ENCODE measurements at places on chromosomes 5 and 9. TPM values are rescaled to one million over a fixed set of nuclear protein-coding genes. Genes with fewer than 3 reads are reported as not detected.

MACIR gene
- 3.3 TPM for total RNA-seq

GRCh38 chr5:149924486-149924885, 20.1 kb downstream of the PDE6A start:
- H3K27ac ChIP-seq = no peak overlapping the region
- H3K36me3 ChIP-seq = no peaks in the 10 kb centered on the region
- H3K4me1 ChIP-seq = no peaks in the 10 kb centered on the region
- no peak overlapping the region for H3K4me3 ChIP-seq
- H3K27me3 ChIP-seq = no peaks in the 10 kb centered on the region

IL33 gene
- not detected for total RNA-seq

DNA sequence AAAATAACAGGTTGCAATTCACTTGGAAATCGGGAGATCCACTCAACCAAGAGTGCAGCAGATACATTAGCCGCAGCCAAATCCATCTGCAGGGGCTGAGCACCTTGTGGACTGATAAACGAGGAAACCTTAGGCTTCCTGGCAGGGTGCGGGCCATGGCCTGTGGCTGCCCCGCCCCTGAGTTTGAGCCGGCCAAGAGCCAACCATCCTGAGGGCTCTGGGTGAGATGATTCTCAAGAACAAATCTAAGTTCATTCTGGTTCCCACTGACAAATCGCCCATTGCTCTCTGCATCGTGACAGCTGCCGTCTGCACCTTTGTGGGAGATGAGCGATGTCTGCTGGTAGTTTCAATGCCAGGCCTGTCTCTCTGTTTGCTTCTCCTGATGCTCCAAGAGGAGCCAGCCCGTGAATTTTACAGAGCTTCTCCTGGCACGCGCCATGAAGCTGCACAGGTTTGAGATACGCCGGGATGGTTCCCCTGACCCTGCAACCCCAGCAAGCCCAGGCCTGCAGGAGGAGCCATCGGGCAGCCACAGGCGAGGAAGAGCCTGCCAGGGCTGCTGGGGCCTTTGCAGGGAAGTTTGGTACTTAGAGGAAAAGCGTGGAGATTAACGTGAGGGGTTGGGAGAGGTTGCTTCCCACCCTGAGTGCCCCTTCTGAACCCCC, 154.0 kb downstream of the OLFM1 start:
- H3K27ac ChIP-seq = no peak overlapping the region
- no peaks in the 10 kb centered on the region for H3K36me3 ChIP-seq
- no peak overlapping the region for H3K4me3 ChIP-seq
- H3K4me1 ChIP-seq = no peaks in the 10 kb centered on the region

TRIM36 gene
- 0.39 TPM for total RNA-seq

ABLIM3 gene
- total RNA-seq = not detected

DDX4 gene
- total RNA-seq = not detected

CDO1 gene
- total RNA-seq = not detected

- no peak overlapping the region for H3K27ac ChIP-seq
- no peak for DNase-seq
- no peak overlapping the region for H3K4me3 ChIP-seq
- H3K27me3 ChIP-seq = peaks cover 16% of the 10 kb centered on the region
These were observed 262.3 kb downstream of the NSG2 start for GRCh38 chr5:174307656-174308271.

- no peaks in the 10 kb centered on the region for H3K36me3 ChIP-seq
- no peak for DNase-seq
- no peak overlapping the region for H3K4me3 ChIP-seq
- H3K27ac ChIP-seq = no peak overlapping the region
These were observed 3.4 kb downstream of the CDKN2B-AS1 start for GRCh38 chr9:21998026-21998425.

DNA sequence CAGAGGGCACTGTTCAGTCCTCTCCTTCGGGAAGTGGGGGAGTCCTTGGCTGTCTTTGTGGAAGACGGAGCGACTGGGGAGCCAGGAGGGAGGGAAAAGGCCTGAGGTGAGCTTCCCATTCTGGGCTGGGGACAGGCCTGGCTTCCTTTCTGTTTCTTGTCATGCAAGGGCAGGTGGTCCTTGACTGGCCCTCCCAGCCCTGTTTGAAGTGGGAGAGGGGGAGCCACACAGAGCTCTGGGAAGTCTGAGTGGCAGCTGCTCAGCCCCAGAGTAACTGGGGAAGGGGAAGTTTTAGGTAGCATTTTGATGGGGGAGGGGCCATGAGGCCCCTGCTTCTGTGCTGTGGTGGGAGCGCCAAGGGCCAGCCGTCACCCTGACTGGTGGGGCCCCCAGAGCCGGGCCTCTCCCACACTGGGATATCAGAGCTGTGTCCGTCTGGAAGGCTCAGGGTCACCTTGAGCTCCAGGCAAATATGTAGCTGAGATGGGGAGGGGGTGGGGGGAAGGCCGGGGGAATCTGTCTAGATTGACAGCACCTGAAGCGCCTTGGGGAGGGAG, 6.5 kb downstream of the UNC5A start:
- H3K4me1 ChIP-seq = peaks cover 10% of the 10 kb centered on the region
- DNase-seq = no peak
- H3K27me3 ChIP-seq = peaks cover 10% of the 10 kb centered on the region
- H3K27ac ChIP-seq = no peak overlapping the region

TRIM32 gene
- total RNA-seq = 16.7 TPM

DNA sequence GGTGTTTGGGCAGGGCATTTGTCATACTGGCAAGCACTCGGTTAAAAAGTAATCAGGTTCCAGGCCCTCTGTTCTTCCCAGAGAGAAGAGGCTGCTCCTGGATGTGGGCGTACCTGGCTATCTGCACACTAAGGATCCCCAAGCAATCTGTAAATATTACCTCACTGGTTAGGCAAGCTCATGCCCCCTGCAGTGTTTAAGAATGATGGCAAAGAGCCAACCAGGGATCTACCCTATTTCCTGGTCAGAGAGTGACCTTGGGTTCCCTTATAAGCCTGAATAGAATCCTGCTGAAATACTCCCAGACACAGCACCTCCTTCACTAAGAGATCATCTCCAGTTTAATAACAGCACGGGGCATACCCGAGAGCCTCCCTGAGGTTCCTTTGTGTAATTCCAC, 181.2 kb downstream of the PIK3R1 start:
- no peaks in the 10 kb centered on the region for H3K27me3 ChIP-seq
- H3K4me3 ChIP-seq = no peak overlapping the region
- H3K27ac ChIP-seq = no peak overlapping the region
- no peaks in the 10 kb centered on the region for H3K36me3 ChIP-seq
- DNase-seq = no peak

- H3K4me3 ChIP-seq = no peak overlapping the region
- no peaks in the 10 kb centered on the region for H3K27me3 ChIP-seq
- no peak for DNase-seq
- no peak overlapping the region for H3K27ac ChIP-seq
- H3K36me3 ChIP-seq = no peaks in the 10 kb centered on the region
- H3K4me1 ChIP-seq = no peaks in the 10 kb centered on the region
These were observed 244.4 kb upstream of the TUT7 start for GRCh38 chr9:86598411-86599239.

- H3K27ac ChIP-seq = no peak overlapping the region
- no peak overlapping the region for H3K4me3 ChIP-seq
These were observed 290.6 kb downstream of the PIK3R1 start for GRCh38 chr5:68505917-68506860.

- H3K4me3 ChIP-seq = no peak overlapping the region
- no peaks in the 10 kb centered on the region for H3K4me1 ChIP-seq
- no peak overlapping the region for H3K27ac ChIP-seq
- DNase-seq = no peak
- peaks cover 68% of the 10 kb centered on the region for H3K36me3 ChIP-seq
These were observed 53.6 kb downstream of the ERGIC1 start for GRCh38 chr5:172887692-172888091.

TLR4 gene
- 3.7 TPM for total RNA-seq

GRCh38 chr5:140224658-140225057, 49.7 kb downstream of the CYSTM1 start:
- no peak overlapping the region for H3K27ac ChIP-seq
- H3K4me1 ChIP-seq = no peaks in the 10 kb centered on the region

NOXA1 gene
- 8.4 TPM for total RNA-seq

DNA sequence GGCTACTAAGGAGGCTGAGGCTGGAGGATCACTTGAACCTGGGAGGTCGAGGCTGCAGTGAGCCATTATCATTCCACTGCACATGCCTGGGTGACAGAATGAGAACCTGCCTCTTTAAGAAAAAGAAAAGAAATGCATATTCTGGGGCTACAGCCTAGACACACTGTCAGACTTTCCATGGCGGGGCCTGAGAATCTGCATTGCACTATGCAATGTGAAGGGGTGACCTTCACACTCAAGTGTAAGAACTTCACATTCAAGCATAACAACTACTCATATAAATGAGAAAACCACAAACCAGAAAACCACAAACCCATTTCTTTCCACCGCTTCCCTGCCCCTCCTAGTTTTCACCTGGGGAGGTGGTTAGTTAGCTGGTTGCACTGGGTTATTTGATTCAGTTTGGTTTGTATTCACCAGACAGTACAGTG, 18.0 kb upstream of the FBP2 start:
- DNase-seq = no peak
- no peak overlapping the region for H3K27ac ChIP-seq
- no peaks in the 10 kb centered on the region for H3K4me1 ChIP-seq
